ENCODE measurements at places on chromosomes 12 and 14. TPM values are rescaled to one million over a fixed set of nuclear protein-coding genes. Genes with fewer than 3 reads are reported as not detected.

ZBTB42 gene
- 0.45 TPM for total RNA-seq

KRT74 gene
- not detected for total RNA-seq

- DNase-seq: no peak
Measured at GRCh38 chr12:109446-109845, 42.9 kb downstream of the IQSEC3 start.

DNA sequence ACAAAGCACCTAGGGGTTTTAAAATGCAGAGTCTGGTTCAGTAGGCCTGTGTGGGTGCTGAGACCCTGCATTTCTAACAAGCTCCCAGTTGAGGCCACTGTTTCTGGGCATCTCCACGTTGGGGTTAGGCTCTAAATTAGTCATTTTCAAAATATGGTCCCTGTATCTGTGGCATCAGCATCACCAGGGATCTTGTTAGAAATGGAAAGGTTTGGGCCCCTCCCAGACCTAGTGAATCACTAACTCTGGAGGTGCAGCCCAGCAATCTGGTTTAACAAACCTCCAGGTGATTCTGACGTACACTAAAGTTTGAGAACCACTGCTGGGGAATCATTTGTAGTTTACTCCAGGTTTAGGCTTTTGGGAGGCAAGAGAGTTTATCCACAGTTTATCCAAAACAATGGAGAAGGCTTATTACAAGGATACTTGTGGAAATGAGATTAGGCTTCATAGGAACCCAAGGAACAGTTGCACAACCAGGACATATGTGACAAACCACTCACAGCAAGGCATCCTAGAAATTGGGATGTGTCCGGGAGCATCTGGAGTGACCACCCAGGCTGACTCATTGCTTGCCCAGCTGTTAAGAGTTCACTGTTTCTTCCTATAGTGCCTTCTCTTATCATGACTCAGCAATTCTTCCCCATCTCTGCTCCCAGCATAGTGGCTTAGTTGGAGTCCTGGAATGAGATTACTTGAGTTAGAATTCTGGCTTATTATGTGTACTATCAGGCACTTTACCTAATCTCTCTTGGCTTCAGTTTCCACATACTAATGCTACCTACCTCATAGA lies 71.6 kb upstream of the STXBP6 start:
- DNase-seq: no peak

DNA sequence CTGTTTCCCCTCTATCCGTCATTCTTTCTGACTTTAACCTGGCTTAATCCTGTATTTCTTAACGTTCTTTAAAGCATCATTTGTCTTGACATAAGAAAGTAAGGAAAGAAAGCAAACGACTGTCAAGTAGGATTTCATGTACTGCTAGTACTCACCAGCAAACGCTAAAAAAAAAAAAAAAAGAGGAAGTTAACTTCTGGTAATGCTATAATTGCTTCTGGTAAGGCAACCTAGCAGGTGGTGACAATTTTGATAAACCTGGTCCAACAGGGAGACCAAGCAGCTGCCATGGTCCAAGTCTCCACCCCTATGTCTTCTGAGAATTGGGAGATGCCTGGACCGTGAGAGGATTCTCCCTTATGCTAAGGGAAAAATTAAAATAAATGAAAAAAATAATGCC lies 306.6 kb downstream of the DAD1 start:
- peak; percentile 90 for DNase-seq

GRCh38 chr12:96400631-96401075 lies 414 bp upstream of the CDK17 start:
- DNase-seq: no peak

DNA sequence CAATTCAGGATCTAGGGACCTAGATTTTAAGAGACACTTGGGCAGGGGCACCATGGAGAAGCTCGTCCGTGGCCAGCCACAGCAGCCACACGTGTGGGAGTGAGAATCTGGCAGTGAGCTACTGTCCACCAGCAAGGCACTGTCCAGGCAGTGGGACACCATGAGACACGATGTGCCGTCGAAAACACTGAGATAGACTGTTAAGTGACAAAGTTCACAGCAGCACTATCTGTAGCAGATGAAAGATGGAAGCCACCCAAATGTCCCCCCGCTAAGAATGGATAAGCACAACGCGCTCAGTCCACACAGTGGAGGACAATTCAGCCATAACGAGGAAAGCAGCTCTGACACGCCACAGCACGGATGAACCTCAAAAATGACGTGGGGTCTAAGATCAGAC lies 19.7 kb downstream of the RILPL1 start:
- no peak for DNase-seq

Data from Karpas-422 (cell line).